ENCODE measurements at places on chromosomes 7 and 10. TPM values are rescaled to one million over a fixed set of nuclear protein-coding genes. Genes with fewer than 3 reads are reported as not detected.

CDC14C gene
- not detected for total RNA-seq

ZNF117 gene
- total RNA-seq: 3.4 TPM

CCDC146 gene
- total RNA-seq: 15.7 TPM

SPDYE1 gene
- not detected for total RNA-seq

TYW1B gene
- total RNA-seq: 2.2 TPM

KIAA1217 gene
- total RNA-seq: 69.2 TPM

Measured in left colon (tissue), 2 donors.